ENCODE measurements at places on chromosomes 12 and 14.

DNA sequence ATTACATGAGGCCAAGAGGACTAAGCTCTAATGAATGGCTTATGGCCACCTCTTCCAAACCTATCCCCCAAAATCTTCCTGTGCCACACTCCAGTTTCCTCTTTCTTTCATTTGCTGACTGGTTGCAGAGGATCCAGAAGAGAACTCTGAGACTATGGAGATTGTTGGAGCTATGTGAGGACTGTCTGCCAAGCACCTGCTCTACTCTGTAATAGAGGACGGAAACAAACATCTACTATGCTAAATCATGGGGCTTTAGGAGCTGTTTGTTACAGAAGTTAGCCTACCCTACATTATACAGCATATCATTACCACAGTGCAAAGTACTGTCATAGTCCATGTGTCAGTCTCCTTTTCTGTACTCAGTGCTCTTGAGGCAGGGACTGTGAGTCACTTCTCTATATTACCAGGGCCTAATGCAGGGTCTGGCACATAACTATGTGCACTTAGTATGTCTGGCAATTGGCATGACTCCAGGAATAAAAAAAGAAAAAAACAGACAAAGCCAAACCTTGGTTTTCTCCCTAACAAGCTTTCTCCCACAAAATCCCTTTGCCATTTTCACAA lies 95.1 kb downstream of the RPAP3 start:
- no peak for DNase-seq

DNA sequence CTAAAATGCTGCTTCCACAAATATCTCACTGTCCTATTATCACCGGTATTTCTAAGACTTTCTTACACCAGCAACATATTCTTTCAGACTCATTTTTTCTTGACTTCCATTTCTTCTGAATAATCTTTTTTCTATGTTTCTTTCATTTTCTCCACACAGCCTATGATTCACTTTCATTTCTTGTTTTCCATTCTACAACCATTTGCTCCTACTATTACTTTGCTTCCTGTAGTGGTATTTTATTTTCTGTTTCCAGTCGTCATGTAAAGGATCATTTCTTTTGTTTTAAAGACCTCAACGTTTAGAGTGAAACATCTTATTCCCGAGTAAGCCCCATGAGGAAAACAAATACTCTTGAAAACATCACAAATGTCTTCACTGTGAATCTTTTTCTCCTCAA lies 182.2 kb upstream of the MDGA2 start:
- no peak for DNase-seq

GRCh38 chr14:35088514-35088913 lies 33.3 kb downstream of the PPP2R3C start:
- no peak for DNase-seq

GRCh38 chr14:35374263-35374712 lies 30.3 kb downstream of the NFKBIA start:
- no peak for DNase-seq

- DNase-seq: no peak
These were observed 1.9 kb downstream of the EGLN3 start for GRCh38 chr14:33948869-33949408.

Measured in GM19239 (cell line).